ENCODE measurements at places on chromosomes 7 and 10. TPM values are rescaled to one million over a fixed set of nuclear protein-coding genes. Genes with fewer than 3 reads are reported as not detected.

GRCh38 chr10:131257027-131257426 lies 54.5 kb downstream of the TCERG1L start:
- H3K4me1 ChIP-seq, result no peaks in the 10 kb centered on the region
- no peak overlapping the region for H3K27ac ChIP-seq
- no peaks in the 10 kb centered on the region for H3K36me3 ChIP-seq
- H3K27me3 ChIP-seq, result peaks cover 3% of the 10 kb centered on the region

SLC13A1 gene
- total RNA-seq, result not detected

GRCh38 chr10:108688314-108688713 lies 1235.0 kb downstream of the XPNPEP1 start:
- no peak overlapping the region for H3K27ac ChIP-seq
- H3K4me3 ChIP-seq, result no peak overlapping the region
- DNase-seq, result no peak
- no peaks in the 10 kb centered on the region for H3K36me3 ChIP-seq
- H3K4me1 ChIP-seq, result no peaks in the 10 kb centered on the region

- no peak overlapping the region for H3K27ac ChIP-seq
- no peaks in the 10 kb centered on the region for H3K36me3 ChIP-seq
- DNase-seq, result no peak
- H3K4me1 ChIP-seq, result peaks cover 14% of the 10 kb centered on the region
- H3K4me3 ChIP-seq, result no peak overlapping the region
- no peaks in the 10 kb centered on the region for H3K27me3 ChIP-seq
These were observed 8.8 kb downstream of the STK17A start for GRCh38 chr7:43591558-43592180.
